ENCODE measurements at places on chromosomes 5 and 9. TPM values are rescaled to one million over a fixed set of nuclear protein-coding genes. Genes with fewer than 3 reads are reported as not detected.
A peak's percentile ranks its signal among the peaks of the same experiment; 100 is the strongest.

The ROPN1L gene
- 0.25 TPM for polyA plus RNA-seq

The ZFAND5 gene
- polyA plus RNA-seq = 147 TPM

The DMRTA1 gene
- 0.05 TPM for polyA plus RNA-seq

The SPIN1 gene
- polyA plus RNA-seq = 60.7 TPM

The PROB1 gene
- 55.2 TPM for polyA plus RNA-seq

The BBLN gene
- 34.3 TPM for polyA plus RNA-seq

The LOX gene
- polyA plus RNA-seq = 41.1 TPM

The RASGEF1C gene
- polyA plus RNA-seq = 4.9 TPM

The SPINK1 gene
- polyA plus RNA-seq = not detected

The RNF183 gene
- not detected for polyA plus RNA-seq

The ANKRD33B gene
- 2.5 TPM for polyA plus RNA-seq

The SLC45A2 gene
- 0.65 TPM for polyA plus RNA-seq

The ALG2 gene
- polyA plus RNA-seq = 15.1 TPM

- DNase-seq = no peak
Measured at GRCh38 chr5:146584750-146585149, 68.8 kb upstream of the GPR151 start.

DNA sequence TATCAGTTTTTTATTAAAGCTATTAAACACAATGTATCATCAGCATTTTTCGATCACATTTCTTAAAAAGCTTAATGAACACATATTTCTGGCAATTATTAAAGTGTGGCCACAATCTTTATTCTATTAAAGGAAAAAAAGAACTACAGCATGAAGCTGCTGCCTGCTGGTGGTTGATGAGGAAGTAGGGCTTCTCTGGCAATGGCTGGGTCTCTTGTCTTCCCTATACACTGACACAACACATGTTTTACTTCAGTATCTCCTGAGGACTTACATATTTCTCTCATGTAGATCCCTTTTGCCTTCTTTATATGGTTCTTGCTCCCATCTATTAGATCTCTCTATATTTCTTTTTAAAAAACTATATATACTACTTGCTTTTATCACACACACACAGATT is 590.7 kb downstream of the RAB3C start:
- no peak for DNase-seq

- DNase-seq = no peak
Measured at GRCh38 chr5:43627028-43627427, 24.0 kb downstream of the NNT start.

- no peak for DNase-seq
Measured at GRCh38 chr5:124642151-124642550, 104.3 kb downstream of the ZNF608 start.

GRCh38 chr5:172534229-172535107 is 80.1 kb upstream of the SH3PXD2B start:
- no peak for DNase-seq

- DNase-seq = no peak
Measured at GRCh38 chr5:9515436-9515835, 30.4 kb downstream of the SEMA5A start.

DNA sequence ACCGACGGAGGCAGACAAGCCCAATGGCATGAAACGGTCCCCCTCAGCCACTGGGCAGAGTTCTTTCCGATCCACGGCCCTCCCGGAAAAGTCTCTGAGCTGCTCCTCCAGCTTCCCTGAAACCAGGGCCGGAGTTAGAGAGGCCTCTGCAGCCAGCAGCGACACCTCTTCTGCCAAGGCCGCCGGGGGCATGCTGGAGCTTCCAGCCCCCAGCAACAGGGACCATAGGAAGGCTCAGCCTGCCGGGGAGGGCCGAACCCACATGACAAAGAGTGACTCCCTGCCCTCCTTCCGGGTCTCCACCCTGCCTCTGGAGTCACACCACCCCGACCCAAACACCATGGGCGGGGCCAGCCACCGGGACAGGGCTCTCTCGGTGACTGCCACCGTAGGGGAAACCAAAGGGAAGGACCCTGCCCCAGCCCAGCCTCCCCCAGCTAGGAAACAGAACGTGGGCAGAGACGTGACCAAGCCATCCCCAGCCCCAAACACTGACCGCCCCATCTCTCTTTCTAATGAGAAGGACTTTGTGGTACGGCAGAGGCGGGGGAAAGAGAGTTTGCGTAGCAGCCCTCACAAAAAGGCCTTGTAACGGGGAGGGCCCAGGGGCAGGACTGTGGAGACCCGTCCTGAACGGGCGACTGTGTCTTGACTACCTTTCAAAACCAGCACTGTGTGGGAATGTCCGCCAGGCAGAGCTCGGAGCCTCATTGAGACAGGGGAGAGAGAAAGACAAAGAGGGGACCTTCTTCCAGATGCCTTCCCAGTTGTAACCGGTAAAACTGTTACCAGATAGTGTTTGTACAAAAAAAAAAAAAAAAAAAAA is 29.9 kb downstream of the CD180 start:
- DNase-seq = no peak

DNA sequence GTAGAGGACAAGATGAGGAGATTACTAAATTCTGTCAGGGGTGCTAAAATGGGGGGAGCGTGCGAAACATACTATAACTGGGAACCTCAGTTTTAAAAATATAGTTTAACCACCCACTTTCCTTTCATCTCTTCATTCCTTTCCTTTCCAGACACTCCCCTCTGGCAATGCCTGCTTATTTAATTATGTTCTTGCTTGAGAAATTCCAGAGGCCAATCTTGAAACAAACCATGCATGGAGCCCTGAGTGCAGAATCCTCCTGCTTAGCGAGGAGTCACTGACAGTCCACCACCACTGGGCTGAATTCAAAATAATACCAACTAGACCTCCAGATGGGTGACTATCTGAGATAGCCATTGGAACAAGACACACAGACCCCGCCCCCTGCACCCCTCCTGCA is 29.7 kb upstream of the C9orf72 start:
- DNase-seq = no peak

GRCh38 chr5:158644301-158644700 is 455.4 kb downstream of the EBF1 start:
- no peak for DNase-seq

GRCh38 chr9:121073038-121073437 is 1.7 kb upstream of the CNTRL start:
- DNase-seq = peak; percentile 87

- no peak for DNase-seq
Measured at GRCh38 chr5:72515211-72515610, 8.0 kb upstream of the ZNF366 start.

GRCh38 chr5:179268966-179269693 is 76.1 kb downstream of the ADAMTS2 start:
- DNase-seq = no peak

- no peak for DNase-seq
Measured at GRCh38 chr5:27568811-27569210, 530.4 kb upstream of the CDH9 start.

GRCh38 chr9:35966433-35966832 is 8.5 kb upstream of the OR2S2 start:
- no peak for DNase-seq

- no peak for DNase-seq
Measured at GRCh38 chr9:121853617-121854395, 202.4 kb downstream of the DAB2IP start.

DNA sequence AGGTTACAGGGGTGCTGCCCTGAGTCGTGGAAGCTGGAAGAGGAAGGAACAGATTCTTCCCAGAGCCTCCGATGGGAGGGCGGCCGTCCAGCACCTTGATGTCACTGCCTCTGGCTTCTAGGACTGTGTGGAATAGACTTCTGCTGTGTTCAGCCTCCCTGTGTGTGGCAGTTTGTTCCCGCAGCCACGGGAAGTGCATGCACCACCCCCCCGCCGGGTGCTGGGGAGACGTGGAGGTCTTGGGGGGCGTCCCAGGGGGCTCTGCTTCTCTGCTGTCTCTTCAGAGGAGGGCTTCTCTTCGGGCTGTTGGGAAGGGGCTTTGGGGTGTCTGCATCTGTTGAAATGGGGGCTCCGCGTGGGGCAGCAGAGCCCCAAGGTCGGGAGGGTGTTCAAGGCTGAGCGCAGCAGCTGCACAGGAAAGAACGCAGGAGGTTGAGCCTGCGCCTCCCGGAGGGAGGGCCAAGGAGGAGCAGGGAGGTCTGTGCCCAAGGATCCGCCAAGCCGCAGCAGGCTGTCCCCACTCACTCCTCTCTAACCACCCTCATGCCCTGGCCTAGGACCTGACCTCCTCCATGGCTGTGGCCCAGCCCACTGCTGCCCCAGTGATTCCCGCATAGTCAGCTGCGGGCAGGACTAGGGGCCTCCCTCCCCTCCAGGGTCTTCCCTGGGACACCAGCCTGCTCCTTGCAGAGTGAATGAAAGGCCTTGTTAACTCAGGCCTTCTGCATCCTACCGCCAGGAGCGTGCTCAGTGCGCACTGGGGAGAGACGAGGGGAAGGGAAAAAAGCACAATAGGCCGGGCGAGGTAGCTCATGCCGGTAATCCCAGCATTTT is 45.0 kb downstream of the ROPN1L start:
- no peak for DNase-seq

- DNase-seq = peak; percentile 8
Measured at GRCh38 chr5:178793151-178793550, 62.7 kb upstream of the ZNF354A start.

GRCh38 chr5:149586708-149587318 is 5.5 kb downstream of the ARHGEF37 start:
- no peak for DNase-seq

GRCh38 chr5:34655354-34655991 is 655 bp upstream of the RAI14 start:
- DNase-seq = peak; percentile 81

DNA sequence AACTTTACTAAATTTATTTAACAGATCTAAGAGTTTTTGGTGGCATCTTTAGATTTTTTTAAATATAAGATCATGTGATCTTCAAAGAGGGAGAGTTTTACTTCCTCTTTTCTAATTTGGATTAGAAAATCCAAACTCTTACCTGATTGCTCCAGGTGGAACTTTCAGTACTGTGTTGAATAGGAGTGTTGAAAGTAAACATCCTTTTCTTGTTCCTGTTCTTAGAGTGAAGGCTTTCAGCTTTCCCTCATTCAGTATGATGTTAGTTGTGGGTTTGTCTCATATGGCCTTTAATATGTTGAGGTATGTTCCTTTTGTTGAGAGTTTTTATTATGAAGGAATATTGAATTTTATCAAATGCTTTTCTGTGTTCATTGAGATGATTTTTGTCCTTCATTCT is 650.0 kb upstream of the SGCD start:
- no peak for DNase-seq

GRCh38 chr5:123937230-123937629 is 425.3 kb downstream of the CSNK1G3 start:
- DNase-seq = no peak

GRCh38 chr5:171776770-171777759 is 8.6 kb upstream of the SMIM23 start:
- DNase-seq = peak; percentile 66

- DNase-seq = no peak
Measured at GRCh38 chr9:71581101-71581500, 187.2 kb downstream of the CEMIP2 start.

- no peak for DNase-seq
Measured at GRCh38 chr5:118249386-118249785, 739.0 kb downstream of the DTWD2 start.

GRCh38 chr9:89808756-89809181 is 204.0 kb downstream of the GADD45G start:
- DNase-seq = no peak

GRCh38 chr9:18896531-18897179 is 136.4 kb downstream of the SAXO1 start:
- DNase-seq = no peak

DNA sequence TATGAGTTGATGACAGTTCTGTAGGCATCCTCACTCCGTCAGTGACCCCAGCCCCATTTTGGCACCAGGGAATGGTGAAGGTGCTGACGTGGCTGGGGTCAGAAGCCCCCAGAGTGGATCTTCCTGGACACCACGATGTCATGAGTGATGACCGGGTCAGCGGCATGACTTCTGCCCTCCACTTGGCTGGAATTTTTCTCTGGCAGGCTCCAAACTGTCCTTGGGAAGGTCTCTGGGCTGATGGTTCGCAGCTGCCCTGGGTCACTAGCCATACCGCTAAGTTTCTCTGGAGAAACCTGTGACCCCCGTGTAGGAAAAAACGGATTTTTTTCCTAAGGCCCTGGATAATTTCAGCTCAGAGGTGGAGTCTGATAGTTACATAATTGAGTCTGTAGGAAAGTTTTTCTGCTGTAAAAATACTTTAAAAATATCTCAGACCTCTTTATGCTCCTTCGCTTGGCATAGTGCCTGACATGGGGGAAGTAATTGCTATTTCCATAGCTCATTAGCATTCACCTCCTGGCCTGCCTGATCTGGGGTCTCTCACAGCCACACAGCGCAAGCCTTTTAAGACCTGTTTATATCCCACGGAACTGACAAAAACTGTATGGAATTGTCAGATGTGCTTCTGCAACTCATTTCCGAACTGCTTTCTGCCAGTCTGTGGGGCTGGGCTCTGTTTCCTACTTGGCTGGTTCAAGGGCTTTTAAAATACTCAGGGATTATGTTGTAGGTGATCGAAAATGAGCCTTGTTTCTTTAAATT is 69.2 kb downstream of the ANGPTL2 start:
- peak; percentile 81 for DNase-seq

DNA sequence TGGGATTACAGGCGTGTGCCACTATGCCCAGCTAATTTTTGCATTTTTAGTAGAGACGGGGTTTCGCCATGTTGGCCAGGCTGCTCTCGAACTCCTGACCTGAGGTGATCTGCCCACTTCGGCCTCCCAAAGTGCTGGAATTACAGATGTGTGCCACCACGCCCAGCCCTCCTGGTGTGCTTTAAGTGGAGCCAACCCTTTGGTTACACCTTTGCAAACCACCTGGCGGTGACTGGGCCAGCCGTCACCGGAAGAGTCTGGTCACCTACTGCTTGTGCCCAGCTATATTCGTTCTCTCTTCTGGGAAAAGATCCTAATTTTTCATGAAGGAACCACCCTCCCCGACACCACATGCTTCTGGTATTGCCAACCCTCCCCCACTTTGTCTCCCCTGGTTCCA is 35.9 kb downstream of the COL23A1 start:
- no peak for DNase-seq

GRCh38 chr5:67983251-67984110 is 232.1 kb upstream of the PIK3R1 start:
- DNase-seq = no peak

DNA sequence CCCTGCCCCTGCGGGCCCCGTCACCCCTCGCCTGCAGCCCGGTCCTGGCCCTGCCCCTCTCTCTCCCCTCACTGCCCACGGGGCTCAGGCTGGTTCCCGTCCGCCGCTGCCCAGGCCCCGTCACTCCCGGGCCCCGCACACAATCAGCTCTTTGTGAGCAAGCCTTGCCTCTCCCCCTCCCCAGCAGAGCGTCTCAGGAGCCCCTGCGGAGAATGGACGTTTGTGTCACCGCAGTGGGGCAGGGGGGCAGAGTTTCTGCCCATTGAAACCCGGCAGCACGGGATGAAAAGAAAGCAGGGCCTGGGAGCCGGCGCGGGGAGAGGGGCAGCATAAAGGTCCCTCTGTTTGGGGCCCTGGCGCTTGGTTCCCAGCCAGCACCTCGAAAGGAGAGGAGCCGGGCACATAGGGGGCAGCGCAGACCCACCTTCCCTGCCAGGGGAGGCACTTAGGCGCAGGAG is 13.5 kb upstream of the NUP214 start:
- DNase-seq = no peak

DNA sequence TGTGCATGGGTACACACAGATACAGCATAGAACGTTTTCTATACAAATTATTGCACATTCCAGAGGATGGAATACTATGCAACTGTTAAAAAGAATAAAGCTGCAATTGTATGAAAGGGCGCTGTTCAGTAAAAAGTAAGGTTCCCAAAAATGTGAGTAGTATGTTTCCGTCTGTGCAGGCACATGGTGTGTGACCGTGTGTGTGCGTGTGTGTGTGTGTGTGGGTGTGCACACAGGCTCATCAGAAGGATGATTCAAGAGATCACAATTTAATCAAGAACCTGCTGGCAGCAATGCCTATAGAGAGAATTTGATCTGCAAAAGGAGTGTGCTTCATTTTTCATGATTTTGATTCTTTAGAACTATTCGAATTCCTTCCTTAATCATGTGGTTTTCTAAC is 76.3 kb downstream of the SEMA4D start:
- no peak for DNase-seq

All from hindlimb muscle (tissue), 1 donor.